ENCODE measurements at places on chromosomes 12 and 14.
A peak's percentile ranks its signal among the peaks of the same experiment; 100 is the strongest.

GRCh38 chr12:8844665-8845064 lies 22.2 kb downstream of the A2ML1 start:
- DNase-seq: no peak

- DNase-seq: peak; percentile 85
These were observed 70.6 kb upstream of the ACTN1 start for GRCh38 chr14:69049675-69050074.

GRCh38 chr12:54398218-54398617 lies 13.7 kb upstream of the ZNF385A start:
- DNase-seq: no peak

DNA sequence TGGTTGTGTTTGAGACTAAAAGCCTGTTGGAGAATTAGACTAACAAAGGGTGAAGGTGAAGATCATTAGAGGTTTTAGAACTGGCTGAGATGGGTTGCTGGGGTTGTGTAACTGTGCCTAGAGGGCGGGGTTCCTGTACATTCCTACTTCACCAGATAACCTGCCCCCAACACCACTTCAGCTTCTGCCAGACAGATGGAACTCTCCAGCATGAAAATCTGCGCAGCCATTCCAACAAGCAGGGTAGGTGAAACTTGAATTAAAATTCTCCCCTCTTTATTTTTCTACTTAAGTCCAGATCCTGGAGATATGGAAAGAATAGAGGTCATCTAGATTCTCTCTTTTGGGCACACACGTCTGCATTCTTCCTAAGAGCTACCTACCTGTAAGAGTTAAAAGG lies 6.0 kb downstream of the FOXG1 start:
- DNase-seq: no peak

GRCh38 chr14:62629176-62629725 lies 416.0 kb downstream of the KCNH5 start:
- DNase-seq: no peak

GRCh38 chr12:77728018-77728417 lies 102.7 kb upstream of the NAV3 start:
- DNase-seq: no peak

- DNase-seq: no peak
These were observed 38.0 kb downstream of the RIMBP2 start for GRCh38 chr12:130677957-130678558.

DNA sequence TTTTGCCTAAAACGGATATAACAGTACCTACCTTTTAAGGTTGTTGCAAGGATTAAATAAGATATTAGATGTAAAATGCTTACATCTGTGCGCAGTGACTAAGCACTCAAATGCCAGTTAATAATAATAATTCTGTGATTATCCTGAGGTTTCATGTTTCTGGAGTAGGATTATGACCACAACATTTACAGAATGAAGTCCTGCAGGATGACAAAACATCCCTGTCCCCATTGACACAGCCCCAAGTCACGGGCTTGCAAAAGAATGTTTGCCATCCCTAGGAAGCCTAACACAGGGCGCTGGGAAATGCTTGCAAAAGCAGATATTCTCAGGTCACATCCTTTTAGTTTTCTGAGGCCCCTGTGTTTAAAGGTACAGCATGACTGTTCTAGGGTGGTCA lies 20.1 kb downstream of the SUSD6 start:
- DNase-seq: no peak
